G401 (cell line): ENCODE measurements at places on chromosomes 1 and 21. TPM values are rescaled to one million over a fixed set of nuclear protein-coding genes. Genes with fewer than 3 reads are reported as not detected.

GRCh38 chr1:188463919-188464318, 1635.2 kb downstream of the PLA2G4A start:
- no peak for DNase-seq

VTCN1 gene
- not detected in 2 replicates for total RNA-seq

DNA sequence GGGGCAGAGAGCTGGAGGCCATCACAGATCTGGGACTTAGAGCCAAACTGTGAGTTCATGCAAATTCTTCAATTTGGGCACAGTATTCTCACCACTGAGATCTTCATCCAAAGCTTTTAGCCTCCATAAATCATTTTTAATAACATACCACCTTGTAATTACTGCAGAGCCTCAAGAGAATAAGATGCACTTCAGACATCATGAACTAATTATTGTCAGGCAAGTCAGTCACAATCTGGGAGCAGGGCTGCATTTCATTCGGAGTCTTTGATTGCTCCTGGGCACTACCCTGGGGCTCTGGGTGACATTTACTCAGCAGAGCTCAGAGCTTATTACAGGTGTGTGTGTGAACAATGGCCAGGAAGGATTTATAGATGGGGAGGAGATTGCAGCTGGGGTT, 623.7 kb downstream of the PTPRU start:
- DNase-seq = no peak

GRCh38 chr1:211501711-211502400, 9.9 kb upstream of the RD3 start:
- peak; percentile 26 for DNase-seq
